NCI-H774 (cell line): ENCODE measurements at places on chromosomes 1 and 21.
A peak's percentile ranks its signal among the peaks of the same experiment; 100 is the strongest.

DNA sequence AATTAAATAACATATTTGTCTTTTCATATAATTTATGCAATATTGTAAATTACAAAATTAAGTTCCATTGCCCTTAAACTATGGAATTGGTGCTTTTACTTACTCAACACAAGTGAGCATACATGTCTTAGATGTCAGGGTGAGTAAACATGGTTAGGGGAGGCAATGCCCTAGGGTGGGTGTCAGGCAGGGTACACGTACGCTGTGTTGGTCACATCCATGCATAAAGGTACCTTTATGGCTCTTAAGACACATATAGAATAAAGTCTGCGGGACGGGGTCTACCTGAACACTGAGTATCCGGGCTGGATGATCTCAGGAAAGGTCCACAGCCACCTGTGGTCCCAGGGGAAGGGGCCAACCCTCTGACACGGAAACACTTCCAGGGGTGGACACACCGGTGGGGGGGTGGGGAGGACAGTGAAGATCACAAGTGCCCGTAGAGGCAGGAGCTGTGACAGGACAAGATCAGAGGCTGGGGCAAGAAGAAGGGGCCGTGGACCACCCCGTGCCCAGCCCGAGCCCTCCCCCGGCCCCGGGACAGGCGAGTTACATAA, 720 bp downstream of the LIN9 start:
- DNase-seq, result peak; percentile 38

DNA sequence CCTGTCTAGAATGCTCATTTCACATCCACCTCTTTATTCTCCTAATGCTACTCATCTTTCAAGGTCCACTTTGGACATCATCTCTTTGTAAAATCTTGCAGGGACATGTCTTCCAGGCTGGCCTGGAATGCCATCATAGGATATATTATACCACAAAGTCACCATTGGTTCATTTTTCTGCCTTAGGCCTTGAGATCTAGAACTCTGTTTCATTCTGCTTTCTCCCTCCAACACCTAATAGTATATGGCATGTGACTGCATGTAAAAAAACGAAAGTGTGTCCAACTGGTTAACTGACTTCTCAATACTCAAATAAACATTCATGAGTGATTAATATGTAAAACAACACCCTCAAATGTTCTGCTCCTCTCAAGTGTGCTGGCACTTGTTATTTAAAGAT, 84.1 kb downstream of the RGS2 start:
- no peak for DNase-seq

DNA sequence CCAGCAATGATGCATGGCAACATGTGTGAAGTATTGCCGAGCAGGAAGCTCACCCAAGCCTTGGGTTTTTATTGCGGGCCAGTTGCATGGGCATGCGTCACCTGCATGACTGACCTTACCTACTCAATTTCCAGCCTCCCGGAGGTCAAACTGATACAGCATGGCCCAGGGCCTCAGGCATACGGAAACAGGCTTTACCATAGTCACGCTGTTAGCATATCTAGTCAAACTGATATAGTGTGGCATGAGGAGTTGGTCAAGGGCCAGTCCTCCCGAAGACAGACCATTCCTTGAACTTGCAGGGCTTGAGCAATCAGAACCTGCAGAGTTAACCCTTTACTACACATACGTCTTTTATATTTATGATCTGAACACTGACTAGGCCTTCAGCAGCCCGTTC, 6.4 kb upstream of the DUSP12 start:
- DNase-seq, result no peak

DNA sequence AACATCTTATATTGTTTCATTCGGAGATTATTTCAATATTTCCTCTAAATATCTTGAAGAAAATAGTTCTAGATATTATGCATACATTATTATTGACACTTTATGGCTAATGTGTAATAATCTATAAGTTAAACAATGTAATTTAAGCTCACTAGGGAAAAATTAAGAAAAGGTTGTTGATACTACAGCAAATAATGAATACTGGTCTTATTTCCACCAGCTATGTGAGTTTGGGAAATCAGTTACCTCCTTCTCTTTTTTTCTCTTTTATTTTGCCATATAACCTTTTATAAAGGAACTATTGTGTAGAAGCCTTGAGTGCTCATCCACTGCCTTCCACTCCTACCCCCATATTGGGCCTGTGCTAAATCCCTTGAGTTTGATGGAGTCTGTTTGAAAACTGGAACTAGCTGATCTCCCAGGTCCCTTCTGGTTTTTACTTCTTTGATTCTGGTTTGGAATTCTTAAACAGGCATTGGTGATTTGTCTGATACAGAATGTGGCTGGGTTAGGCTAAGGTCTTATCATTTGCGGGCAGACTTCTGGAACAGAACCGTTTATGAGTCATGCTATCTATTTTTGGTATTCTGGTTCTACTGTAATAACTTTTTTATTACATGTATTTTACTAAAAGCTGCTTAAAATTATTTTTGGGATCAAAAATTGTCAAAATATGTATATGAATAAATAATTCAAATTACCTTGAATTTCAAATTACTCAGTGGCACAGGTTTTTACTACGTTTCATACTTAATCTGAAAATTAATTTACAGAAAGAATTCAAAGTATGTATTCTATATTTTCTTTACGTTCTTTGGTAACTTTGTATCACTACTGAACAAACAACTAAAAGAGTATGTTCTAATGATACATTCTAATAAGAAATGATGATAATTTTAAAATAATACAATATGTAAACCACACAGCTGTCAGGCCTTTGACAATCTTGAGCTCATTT, 5.0 kb upstream of the CDC14A start:
- DNase-seq, result no peak

DNA sequence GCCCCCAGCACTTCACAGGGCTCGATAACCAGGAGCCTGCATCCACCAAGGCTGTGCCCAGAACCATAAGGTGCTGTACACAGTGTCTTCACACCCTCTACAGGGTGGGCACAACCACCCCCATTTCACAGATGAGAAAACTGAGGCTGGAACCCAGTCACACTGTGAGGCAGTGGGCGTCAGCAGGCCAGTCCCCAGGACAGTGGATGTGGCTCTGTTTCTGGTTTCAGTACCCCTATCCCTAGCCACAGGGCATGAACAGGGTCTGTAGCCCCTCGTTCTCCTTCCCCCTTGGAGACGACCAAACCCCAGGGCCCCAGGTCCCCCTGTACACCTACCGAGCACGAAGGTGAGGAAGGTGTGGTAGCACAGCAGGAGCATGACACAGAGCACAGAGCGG, 27.6 kb downstream of the TTC39A start:
- DNase-seq, result no peak

DNA sequence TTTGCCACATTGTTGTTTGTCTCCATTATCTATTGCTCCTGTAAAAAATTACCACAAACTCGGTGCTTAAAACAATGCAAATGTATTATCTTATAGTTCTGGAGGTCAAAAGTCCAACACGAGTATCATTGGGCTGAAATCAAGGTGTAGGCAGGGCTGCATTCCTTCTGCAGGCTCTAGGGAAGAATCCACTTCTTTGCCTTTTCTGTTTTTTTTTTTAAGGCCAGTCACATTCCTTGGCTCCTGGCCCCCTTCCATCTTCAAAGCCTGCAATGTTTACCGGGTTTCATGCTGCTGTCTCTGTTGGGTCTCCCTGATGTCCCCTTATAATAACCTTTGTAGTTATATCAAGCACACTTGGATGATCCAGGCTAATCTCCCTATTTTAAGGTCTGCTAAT, 212.7 kb downstream of the PTBP2 start:
- DNase-seq, result no peak

- no peak for DNase-seq
Observed at GRCh38 chr21:37593015-37593414, 226.4 kb downstream of the DYRK1A start.

DNA sequence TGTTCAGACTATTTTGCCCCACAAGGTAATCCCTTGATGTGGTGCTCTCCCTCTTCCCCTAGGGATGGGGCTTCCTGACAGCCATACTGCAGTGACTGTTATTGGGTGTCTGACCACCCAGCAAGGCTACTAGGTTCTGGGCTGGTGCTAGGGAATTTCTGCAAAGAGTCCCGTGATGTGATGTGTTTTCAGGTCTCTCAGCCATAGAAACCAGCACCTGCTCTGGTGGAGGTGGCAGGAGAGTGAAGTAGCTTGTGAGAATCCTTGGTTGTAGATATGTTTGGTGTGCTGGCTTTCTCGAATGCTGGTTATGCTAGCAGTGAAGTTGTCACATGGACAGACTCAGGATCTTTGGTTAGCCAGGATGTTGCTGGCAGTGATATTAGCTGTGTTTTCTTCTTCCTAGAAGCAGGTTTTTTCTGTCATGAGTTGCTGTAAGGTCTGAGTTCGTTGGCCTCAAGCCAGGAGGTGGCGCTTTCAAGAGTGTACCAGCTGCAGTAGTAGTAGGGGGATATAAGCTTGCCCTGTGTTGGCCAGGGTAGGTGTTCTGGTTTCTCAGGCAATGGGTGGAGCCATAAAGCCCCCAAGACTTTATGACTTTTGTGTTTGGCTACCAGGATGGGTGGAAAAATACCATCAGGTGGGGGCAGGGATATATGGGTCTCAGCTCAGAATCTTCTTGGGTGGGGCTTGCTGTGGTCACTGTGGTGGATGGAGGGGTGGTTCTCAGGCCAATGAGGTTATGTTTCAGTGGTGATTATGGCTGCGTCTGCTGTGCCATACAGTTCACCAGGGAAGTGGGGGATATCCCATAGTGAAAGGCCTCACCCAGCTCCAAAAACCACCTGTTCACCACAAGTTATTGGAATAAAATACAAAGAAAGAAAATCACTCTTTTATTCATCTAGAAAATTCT, 1112.3 kb downstream of the KCNT2 start:
- DNase-seq, result no peak

GRCh38 chr1:61282387-61282786, 200.0 kb downstream of the NFIA start:
- DNase-seq, result no peak

DNA sequence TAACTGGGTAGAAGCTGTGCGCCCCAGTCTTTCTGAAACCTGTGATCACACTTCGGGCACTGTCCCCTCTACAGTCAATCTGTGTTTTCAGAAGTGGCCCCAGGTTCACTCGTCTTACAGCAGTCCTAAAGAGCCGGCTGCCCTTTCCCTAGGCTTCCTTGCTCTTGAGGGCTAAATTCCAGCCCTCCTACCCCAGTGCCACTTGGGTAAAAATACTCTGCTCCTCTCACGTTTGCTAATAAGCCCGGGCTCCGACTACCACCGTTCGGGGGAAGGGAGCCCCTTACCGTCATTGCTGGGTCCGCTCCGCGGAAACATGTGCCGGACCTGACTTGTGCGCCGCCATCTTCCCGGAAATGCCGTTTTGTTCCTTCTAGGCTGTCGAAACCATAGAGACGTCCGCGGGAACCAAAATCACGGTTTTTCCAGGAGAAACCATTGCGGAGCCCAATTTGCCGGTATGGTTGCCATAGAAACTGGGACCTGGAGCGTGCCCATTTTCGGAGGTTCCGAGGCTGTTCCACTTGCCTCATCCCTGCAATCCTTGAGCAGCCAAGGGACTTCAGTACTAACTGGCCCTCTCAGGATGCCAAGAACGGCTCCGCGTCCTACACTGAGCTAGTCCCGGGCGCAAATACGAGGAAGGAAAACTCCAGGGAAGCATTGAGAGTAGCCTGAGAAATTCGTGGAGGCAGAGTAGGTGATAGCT, at the start of gene GPATCH4:
TSS of gene GPATCH4 (minus strand) at position 358 of the 709 bp plus-strand sequence.
- peak; percentile 71 for DNase-seq

GRCh38 chr1:183238071-183238470, 52.0 kb downstream of the LAMC2 start:
- DNase-seq, result no peak

GRCh38 chr1:214402613-214403083, 121.7 kb downstream of the SMYD2 start:
- no peak for DNase-seq
